NCI-H1930 (cell line): ENCODE measurements at places on chromosomes 16 and 17.

- no peak for DNase-seq
Observed at GRCh38 chr17:3981455-3981854, 17.2 kb upstream of the ATP2A3 start.

- DNase-seq = no peak
Observed at GRCh38 chr17:58161566-58161965, 5.2 kb upstream of the OR4D2 start.

DNA sequence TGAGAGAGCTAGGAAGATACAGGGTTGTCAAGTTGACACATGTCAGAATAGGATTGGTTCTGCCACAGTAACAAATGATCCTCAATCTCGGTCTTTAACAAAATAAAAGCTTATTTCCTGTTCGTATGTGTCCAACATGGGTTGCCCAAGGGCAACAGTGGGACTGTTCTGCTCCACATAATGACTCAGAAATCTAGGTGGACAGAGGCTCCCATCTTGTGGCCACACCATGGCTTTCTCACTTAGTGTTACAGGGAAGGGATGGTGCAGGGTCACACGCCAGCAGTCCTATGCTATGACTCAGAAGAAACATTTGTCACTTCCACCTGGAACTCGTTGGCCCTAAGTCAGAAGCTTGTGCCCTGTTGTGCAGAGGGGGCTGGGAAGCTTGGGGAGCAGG, 364.9 kb downstream of the SNX29 start:
- DNase-seq = no peak

DNA sequence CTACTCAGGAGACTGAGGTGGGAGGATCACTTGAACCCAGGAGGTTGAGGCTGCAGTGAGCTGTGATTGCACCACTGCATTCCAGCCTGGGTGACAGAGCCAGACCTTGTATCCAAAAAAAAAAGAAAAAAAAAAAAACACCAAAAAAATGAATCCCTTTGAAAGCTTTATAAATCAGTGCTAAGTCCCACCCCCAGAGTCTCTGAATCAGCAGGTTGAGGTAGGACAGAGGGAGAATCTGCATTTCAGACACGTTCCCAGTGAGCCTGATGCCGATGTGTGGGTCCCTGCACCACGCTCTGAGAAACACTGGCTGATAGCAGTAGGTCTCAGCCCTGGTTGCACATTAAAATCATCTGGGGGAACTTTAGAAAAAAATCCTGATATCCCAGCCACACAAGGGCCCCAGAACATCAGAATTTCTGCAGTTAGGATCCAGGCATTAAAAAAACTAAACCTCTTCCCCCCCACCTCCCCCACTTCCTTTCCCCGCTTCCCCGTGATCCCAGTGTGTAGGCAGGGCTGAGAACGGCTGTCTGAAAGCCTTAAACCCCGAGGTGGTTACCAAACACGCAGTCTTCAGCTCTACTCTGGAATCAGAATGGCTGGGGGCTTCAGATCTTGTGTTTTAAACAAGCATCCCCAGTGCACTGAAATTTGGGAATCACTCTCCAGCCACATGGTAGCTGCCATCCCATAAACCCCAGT, 27.3 kb upstream of the GPRC5B start:
- DNase-seq = no peak

DNA sequence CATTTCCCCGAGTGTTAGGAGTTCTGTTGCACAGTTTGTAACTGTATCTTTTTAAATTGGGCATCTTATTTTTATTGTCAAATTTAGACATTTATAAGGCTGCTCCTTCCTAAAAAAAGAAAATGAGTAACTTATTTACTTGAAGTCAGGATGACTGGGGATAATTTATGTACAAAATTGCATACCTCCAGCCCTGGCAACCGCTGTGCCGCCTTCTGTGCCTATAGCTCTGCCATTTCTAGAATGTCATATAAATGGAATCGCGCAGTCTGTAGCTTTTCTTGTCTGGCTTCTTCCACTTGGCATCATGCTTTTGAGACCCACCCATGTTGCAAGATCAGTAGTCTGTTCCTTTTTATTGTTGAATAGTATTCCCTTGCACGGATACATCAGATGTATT, 29.0 kb upstream of the GAA start:
- DNase-seq = no peak

DNA sequence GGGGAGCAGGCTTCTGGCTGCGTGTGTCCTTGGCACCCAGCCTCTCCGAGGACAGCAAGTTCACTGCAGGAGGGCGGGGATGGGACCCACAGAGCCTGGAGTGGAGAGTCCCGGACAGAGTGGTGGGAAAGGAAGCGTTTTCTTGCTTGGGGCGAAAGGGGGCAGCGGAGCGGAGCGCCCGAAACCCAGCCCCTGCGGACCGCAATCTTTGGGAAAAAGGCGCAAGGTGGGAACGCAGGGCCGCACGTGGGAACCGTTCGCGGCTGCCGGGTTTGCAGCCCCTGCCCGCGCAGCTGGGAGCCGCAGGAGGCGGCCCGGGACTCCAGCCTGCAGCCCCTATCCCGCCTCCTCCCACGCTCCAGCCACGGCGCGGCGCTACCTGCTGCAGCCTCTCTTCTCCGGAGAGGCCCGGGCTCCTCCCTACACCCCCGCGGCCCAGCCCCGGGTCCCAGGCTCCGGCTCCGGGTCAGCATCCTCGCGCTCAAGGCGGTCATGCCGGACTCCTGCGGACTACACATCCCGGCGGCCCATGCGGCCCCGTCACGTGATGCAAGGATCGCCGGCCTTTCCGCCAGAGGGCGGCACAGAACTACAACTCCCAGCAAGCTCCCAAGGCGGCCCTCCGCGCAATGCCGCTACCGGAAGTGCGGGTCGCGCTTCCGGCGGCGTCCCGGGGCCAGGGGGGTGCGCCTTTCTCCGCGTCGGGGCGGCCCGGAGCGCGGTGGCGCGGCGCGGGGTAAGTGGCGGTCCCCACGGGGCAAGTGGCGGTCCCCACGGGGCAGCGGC, at the start of the genes NTHL1 and TSC2:
NTHL1 (minus strand) TSS at position 505 of the 786 bp plus-strand sequence; CDS start at position 494, 11 bp downstream.
TSC2 (plus strand) TSS at position 656 of the 786 bp plus-strand sequence. CDS start 631 bp downstream, outside the sequence.
- DNase-seq = peak; percentile 93

DNA sequence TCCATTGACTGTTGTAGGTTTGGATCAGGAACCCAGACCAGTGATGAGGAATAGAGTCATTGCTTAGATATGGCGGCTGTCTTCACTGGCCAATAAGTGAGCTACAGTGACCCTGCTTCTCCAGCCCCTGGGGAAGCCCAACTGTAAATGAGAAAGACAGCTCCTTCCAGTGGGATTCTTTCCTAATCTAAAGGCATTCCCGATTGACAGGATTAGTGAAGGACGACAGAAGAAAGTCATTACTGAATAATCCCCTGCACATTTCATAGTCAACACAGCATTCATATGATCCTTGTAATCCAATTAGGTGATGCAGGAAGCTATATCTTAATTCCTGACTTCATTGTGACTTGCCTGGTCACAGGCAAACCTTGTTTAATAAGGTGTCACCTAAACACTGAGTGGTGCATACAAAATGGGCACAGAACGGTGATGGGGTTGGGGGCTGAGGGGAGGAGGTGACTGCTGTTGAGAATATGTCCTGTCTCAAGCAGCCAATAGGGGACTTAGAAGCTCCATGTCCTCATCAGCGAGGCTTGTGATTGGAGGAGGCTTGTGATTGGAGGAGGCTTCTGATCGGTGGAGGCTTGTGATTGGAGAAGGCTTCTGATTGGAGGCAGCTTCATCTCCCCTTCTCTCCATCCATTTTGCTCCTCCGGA, 242.6 kb downstream of the XYLT1 start:
- no peak for DNase-seq

- DNase-seq = no peak
Observed at GRCh38 chr16:51391798-51392511, 240.9 kb upstream of the SALL1 start.

- DNase-seq = no peak
Observed at GRCh38 chr16:53071748-53072301, 17.0 kb downstream of the CHD9 start.

GRCh38 chr17:71237903-71238538, 882.8 kb upstream of the SOX9 start:
- DNase-seq = no peak

DNA sequence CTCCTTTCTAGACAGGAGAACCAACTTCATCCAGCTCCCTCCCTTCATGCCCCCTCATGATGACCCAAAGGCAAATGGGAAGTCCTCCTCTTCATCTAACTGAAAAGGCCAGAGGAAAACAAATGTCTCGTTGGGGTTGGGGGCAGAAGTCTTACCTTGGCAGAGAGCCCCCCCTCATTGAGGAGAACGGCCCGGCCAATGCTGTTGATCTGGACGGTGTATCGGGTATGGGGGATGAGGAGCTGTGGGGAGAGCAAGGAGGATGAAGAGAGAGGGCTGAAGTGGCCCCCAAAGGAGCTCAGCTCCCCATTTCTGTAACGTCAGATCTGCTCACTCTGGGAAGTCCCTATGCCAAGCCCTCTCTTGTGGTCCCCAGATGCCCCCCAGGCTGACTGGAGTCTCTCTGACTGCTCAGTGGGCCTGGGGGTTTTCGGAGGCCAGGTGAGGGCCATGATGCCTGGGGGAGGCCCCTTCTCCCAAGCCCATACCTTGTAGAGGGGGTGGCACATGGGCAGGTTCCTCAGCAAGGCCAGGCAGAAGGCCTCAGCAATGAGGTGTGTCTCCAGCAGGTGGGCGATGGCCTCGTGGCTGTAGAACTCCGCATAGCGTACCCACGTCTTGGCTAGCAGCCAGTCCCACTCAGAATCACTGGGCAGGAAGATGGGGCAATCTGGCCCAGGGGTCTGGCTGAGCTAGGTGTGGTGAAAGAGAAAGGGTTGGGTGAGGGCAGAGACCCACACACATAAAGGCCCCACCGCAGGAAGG, 10.8 kb downstream of the ALOX12B start:
- no peak for DNase-seq

DNA sequence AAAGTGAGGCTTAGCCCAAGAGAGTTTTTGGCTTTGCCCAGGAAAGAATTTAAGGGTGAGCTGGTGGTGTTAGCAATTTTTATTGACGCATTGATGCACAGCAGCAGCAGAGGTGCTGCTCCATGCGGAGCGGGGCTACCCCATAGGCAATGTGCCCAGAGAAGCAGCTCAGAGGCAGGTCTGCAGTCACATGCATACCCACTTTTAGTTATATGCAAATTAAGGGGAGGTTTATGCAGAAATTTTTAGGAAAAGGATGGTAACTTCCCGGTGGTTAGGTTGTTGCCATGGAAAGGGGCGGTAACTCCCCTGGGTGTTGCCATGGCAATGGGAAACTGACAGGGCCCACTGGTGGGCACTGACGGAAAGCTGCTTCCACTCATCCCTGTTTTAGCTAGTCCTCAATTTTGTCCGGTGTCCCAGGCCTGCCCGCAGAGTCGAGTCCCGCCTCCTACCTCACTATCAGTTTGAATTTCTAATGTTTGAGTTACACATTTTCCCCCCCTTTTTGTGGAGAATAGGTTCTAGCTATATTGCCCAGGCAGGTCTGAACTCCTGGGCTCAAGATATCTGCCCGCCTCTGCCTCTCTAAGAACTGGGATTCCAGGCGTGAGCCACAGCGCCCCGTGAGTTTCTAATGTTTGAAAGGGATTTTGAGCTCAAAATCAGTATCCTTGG, 10.4 kb upstream of the GJD3 start:
- no peak for DNase-seq

DNA sequence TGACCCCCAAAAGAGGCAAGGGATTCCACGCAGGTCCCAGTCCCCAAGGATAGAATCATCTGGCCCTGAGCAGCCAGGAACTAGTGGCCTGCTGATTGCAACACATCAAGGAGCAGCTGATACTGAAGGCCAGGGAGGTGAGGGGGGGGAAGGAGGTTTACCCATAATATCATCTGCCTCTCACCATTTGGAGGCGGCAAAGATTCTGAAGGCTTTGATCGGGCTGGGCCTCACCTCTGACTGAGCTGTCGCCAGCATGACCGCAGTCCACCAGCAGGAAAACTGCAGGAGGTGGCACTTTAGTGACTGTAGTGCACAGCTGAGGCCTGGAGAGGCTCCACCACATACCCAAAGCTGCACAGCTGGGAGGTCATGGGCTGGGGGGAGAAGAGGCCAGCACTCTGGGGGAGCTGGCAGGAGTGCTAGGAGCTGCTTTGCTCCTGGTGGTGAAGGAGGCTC, 20.5 kb upstream of the ITGA3 start:
- no peak for DNase-seq

DNA sequence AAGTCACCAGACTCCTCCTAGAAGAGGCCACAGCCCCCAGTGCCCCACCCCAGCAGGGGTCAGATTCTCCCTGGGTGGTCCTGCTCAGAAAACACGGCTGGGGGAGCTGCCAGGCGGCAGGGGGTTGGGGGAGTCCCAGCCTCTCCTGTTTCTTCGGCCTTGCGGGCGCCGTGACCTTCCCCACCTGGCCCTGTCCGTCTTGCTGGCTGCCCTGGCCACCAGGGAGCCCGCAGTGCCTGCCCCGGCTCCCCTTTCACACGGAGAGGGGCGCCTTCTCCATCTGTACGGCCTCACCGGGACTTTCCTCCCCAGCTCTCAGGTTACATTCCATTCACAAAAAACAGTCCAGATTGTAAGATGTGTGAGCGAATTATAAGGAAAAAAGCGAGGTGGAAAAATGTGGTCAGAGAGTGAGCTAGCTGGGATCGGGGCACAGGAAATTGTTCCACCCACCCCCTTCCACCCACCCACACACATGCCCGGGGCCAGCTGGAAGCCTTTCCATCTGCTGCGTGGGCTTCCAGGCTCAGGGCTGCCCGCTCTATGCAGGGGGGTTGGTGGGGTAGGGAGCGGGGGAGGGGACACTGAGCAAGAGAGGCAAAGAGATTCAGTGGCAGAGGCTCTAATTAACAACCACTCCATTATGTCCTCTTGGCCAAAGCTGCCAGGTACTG, 14.6 kb upstream of the CIBAR2 start:
- DNase-seq = no peak

DNA sequence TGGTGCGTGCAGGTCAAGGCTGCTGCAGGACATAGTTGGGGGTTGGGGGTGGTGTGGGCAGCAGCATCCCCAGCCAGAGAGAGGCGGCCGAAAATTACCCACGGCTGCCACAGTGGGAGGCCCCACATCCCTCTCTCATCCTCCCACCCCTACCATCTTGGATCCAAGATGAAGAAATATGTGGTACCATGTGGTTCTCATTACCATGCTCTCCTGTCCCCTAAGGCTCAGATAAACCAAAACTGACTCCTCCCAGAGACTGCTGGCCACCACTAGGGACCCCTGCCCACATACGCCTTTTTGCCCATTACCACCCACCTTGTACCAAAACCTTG, 120.4 kb downstream of the HIC1 start:
- DNase-seq = no peak

GRCh38 chr16:1333149-1333812, at the start of gene BAIAP3:
Gene BAIAP3, plus strand, starts transcription at chr16:1333645. Its CDS starts 4,905 bp downstream, at chr16:1338550.
- DNase-seq = no peak

- no peak for DNase-seq
Observed at GRCh38 chr17:59377410-59377809, 46.0 kb downstream of the YPEL2 start.

DNA sequence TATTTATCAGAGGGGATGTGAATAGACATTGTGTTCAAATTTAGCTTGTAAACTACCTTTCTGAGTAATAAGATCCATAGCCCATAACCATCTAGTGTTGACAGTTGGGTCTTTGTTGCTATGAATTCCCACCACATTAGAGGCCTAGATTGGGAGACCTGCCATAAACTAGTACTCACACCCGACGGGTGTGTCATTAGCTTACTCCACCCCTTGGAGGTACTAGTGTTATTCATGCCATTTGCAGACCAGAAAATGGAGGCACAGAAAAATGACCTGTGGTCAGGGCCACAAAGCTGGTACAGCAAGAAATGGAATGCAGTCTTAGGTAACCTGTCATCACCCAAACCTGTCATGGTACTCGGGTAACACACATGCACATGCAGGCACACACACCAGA, 41.3 kb upstream of the BCAR1 start:
- DNase-seq = no peak
